ENCODE measurements at places on chromosomes 11 and 22. TPM values are rescaled to one million over a fixed set of nuclear protein-coding genes. Genes with fewer than 3 reads are reported as not detected.

Gene BLID
- 1.6 TPM for total RNA-seq

Gene PANX3
- not detected for total RNA-seq

Gene KDELR3
- total RNA-seq = 36.0 TPM

Gene OR5J2
- total RNA-seq = not detected

Gene MYRF
- 4.0 TPM for total RNA-seq

Gene CCDC73
- not detected for total RNA-seq

Gene LMO2
- 22.5 TPM for total RNA-seq
